ENCODE measurements at places on chromosomes 11 and 22. TPM values are rescaled to one million over a fixed set of nuclear protein-coding genes. Genes with fewer than 3 reads are reported as not detected.

Gene SYCE3
- not detected for polyA plus RNA-seq

Gene SORL1
- polyA plus RNA-seq: 0.57 TPM

DNA sequence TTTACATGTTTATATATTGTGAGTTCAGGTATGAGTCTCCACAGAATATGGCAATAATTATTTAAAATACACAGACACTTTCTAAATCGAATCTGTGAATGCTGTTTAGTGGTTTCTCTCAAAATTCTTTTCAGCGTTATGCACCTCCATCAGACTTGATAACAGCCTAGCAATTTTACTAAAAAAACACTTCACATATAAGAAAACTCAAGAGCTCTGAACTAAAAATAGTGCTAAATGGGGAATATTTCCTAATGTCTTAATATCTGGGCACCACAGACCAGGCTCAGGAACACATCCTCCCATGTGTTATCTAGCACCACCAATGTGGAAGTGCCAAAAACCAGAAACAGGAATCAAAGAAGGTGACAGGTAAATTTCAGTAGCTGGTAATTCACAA is 47.9 kb downstream of the ARHGAP32 start:
- no peak for DNase-seq

GRCh38 chr11:63767565-63768236 is 874 bp downstream of the ZFTA start:
- peak; percentile 73 for DNase-seq

GRCh38 chr11:14644226-14645014 is 816 bp downstream of the PDE3B start:
- peak; percentile 80 for DNase-seq

All from right cardiac atrium (tissue), 5 donors.